ENCODE measurements at places on chromosomes 6 and 20.

GRCh38 chr20:52166150-52166549, 25.4 kb downstream of the ZFP64 start:
- ATAC-seq = no peak

DNA sequence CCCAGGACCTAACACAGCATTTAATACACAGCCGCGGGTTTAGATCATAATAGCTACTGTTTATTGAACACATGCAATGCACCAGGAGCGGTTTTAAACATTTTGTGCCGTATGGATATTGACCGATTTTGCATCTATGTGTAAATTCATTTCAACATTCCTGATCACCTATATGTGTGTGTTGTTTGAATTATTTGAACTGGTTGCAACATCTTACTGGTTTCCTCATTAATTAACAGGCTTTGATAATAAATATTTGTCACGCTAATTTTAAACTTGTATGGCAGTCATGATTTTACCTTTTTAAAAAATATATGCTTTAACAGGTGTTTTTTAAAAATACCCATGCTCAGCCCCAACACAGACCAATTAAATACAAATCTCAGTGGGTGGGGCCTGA, 35.8 kb downstream of the CPNE5 start:
- ATAC-seq = no peak

DNA sequence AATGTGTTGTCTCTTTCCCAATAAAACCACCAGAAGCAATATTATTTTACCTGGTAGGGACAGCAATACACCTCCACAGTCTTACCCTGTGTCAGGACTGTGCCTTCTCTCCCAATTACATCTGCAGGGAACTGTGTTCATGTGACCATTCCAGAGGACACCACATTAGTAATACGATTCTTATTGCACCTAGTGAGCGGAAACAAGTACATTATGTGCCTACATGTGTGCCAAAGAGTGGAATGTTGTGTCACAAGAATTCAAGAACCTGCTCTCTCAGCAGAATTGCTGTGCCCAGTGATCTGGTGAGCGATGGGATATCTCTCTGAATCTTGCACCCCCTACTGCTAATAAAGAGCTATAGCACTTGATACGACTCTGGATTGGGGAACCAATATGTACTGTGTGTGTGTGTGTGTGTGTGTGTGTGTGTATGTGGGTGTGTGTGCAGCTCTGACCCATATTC, 57.4 kb upstream of the FOXC1 start:
- no peak for ATAC-seq

DNA sequence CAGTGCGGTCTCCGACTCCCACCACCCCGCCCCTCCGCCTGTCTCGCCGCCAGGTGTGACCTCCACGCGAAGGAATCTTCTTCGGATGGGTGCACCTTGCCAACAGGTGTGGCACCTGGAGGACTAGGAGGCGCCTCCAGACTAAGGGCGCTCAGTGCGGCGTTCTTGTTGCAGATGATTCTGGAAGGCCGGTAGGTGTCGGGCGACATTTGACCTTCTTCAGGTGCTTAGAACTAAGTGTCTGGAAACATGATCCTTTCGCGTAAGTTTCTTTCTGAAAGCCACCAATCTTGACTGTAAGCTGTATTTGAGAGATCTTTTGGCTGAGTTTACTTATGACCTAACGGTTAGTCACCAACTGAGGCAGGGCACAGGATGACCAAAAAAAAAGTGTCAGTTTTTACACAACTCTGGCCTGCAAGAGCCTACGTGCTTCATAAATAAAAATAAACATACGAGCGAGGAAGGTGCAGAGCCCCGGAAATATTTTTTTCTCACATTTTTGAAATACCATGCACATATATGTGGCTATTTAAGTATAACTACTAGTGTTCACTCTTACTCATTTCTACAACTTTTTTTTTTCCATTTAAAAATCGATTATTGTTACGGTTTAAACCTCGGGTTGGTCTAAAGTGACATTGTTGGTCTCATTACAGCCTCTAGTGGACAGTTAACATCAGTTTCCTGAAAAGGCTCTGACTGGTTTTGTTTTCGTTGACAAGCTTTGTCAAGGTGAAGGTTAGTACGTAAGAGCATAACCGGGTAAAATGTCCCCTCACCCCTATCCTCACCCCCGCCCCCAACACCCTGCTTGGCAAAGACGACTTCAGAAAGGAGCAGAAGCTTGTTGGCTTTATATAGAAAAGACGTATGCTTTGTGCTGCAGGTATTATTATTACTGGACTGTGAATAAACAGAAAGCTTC, 1.6 kb upstream of the ATXN1 start:
- no peak for ATAC-seq

DNA sequence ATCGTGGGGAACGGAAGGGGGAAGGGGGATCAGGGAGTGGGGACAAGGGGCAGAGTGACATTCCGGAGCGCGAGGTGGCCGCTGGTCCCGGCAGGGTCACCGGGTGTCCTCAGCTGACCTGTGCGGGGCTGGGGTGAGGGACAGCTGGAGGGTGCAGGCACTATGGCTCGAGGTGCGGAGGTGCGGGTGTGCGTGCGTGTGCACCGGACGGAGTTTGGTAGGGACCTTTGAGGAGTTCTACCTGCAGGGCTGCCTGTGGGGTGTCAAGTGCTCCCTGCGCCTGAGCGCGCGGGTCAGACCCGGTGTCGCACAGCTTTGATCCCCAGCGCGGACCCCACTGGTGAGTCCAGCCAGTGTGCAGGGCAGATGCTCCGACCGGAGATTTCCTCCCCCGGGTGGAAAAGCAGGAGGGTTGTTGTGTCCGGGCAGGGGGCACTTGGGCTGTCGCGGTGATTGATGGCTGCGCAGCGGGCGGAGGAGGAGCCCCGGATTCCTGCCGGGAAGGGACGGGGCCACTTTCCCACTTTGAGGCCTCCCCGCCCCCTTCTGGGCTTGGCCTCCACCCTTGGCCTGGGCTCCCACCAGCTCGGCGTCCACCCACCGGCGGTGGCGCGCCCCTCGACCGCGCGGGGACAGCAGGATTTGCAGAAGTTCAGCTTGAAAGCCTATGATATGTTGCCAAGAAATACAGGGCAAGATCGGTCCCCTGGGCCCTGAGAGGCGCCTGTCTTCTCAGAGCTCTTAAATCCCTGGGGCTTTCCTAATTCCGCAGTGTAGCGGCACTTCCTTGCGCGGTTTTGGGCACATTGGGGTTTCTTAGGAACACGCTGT, 658 bp downstream of the RIN2 start:
- ATAC-seq = peak; percentile 25

DNA sequence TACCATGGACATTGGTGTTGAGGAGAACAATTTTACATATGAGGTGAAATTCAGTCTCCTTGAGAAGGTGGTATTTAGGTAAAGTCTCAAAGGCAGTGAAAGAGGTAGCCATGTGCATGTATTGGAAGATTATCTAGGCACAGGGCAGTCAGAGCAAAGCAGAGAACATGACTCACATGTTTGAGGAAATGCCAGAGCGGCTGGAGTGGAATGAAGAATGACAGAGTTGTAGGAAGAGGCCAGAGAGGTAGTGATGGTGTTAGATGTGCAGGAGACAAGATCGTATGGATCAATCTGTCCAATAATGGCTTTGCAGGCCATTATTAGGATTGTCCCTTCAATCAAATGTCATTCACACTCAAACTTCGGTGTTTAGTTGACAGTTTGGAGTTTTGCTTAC, 449.4 kb upstream of the PTCHD4 start:
- no peak for ATAC-seq

GRCh38 chr20:4113615-4114603, 98.6 kb upstream of the RNF24 start:
- ATAC-seq = no peak

DNA sequence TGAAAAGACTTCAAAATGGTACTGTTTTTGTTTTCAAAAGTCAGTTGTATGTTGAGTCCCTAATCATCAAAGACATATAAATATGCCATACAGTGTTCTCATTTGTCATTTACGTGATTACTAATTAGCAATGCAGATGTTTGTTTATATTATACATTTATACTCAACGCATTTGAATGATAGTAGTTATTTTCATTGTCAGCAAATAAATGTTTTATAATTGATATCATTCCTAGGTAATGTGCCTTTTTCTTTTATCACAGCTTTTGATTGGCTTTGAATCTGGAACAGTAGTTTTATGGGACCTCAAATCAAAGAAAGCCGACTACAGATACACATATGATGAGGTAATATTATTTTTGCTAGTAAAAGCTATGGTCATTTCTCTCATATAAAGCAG, 62.6 kb downstream of the STXBP5 start:
- no peak for ATAC-seq

DNA sequence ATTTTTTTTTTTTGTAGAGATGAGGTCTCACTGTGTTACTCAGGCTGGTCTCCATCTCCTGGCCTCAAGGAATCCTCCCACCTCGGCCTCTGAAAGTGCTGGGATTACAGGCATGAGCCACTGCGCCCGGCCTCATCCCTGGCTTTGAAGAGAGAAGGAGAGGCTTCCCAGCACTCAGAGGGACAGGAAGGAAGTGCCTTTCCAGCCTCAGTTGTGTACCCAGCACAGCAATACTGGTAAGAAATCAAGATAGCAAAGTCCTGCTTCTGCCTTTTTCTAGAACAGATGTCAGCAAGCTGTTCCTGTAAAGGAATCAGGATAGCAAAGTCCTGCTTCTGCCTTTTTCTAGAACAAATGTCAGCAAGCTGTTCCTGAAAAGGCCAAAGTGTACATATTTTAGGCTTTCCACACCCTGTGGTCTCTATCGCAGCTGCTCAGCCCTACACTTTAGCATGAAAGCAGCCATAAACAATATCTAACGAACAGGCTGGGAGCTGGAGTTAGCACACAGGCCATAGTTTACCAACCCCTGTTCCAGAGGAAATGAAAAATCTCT, 6.3 kb upstream of the PLTP start:
- ATAC-seq = no peak

DNA sequence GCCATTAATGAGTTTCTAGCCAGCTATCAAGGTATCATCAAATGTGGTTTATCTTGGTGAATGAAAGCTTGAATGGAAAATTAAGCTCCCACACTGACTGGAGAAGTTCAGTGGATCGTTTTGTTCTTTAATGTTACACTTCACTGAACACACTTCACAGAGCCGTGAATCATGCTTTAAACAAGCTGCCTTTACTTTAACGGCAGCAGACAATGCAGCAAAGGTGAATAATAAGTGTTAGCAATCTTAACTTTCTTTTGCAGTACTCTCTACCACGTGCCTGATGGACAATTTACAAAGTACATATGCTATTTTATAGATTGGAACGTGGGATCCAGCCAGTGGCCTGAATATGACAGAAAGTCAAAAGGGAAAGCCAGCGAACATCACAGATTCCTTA, 424.5 kb downstream of the GRIK2 start:
- no peak for ATAC-seq

DNA sequence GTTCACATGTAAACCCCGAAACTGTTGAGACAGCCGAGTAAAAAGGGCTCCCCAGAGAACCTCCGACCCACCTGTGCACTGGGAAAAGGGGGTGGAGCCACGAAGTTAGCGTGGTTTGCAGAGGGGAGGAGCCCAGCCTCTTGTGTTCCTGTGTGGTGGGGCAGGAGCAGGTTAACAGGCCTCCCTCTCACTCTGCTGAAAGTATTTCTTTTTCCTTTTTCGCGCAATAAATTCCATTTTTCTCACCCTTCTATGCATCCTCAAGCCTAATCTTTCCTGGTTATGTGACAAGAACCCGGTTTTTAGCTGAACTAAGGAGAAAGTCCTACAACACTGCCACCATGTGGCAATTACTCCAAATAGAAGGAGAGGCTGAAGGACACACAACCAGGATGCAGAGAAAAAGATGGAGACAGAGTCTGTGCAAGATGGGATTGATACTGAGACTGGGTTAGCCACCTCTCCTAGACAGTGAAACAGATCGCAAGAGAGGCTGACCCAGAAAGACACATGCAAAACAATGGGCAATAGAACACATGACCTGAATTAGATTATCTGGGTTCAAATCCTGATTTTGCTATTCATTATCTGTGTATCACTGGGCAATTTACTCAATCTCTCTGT, 168.7 kb upstream of the PRSS16 start:
- peak; percentile 42 for ATAC-seq

DNA sequence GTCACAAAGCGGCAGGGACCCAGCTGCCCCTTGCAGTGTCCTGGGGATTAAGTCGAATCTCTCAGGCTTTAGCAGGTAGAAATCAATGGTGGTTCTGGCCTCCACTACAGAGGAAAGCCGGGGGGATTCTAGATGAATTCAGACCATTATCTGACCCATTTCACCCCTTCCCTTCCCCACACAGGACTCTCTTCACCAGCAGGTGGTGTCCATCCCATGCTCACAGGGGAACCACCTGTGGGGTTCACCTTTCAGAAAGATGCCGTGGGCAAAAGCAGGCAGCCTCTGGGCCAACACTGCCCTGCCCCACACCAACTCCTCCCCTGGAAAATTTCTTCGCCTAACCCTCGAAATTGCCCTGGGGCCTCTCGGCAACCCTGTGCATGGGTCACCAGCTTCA, 123.8 kb upstream of the GGTLC1 start:
- ATAC-seq = no peak

DNA sequence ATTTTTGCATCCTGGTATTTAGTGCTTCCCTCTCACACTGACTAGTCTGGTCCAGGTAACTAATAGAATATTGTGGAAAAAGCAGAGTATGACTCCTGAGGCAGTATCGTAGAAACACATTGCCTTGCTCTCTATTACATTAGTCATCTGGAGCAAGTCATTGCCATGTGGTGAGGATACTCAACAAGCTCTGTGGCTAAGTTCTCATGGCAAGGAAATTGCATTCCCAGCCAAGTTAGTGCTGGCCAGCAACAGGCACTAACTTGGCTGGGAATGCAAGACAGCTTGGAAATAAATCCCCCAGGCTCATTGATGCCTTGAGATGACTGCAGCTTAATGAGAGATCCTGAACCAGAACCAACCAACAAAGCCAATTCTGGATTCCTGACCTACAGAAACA, 39.7 kb upstream of the HTR1B start:
- ATAC-seq = no peak

GRCh38 chr6:3293271-3294155, 34.8 kb downstream of the PSMG4 start:
- no peak for ATAC-seq

DNA sequence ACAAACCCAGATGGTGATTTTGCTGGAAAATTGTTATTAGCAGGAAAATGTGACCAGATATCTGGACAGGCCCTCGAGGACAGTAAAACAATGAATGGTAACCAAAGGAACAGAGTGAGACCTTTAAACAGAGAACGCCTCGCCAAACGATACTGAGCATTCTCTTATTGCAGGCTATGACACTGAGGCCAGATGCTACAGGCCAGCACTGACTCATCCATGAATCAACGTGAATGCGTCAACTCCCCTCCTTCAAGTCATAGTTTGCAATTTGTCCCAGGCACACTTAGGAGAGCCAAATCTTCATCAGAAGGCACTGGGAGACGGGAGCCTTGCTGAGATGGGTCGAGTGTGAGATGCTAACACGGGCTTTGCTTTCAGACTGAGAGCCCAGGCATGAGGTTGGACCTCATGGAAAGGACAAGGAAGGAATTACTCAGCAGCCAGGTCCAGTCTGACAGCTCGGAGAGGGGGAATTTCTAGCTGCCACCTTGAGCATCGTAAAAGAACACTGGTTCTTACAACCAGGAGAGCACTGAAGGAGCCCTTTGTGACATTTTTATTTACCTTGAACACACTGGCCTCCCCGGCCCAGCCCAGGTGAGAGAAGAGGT, 60.7 kb downstream of the BMP7 start:
- peak; percentile 94 for ATAC-seq

Measured in motor neuron (in vitro differentiated cells).